ENCODE measurements at places on chromosomes 7 and 10. TPM values are rescaled to one million over a fixed set of nuclear protein-coding genes. Genes with fewer than 3 reads are reported as not detected.

GRCh38 chr7:140605337-140605736, 35.3 kb downstream of the DENND2A start:
- DNase-seq: no peak

The OR2A42 gene
- not detected for polyA plus RNA-seq

DNA sequence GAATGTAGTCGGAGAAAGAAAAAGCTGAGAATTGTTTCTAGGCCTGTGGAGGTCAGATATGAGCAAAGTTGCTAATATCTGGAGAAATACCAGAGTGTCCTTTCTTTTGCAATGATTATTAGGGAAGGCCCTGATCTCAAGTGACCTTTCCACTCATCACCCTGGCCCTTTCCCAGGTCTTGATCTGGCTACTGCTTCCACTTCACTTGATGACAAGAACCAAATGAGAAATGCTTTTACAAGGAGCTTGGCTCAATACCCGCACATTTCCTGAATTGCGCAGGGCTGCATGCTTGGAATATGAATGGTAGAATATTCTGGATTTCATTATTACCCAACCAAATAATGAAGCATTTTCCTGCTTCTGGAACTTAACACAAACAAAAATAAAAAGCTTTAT, 104.6 kb downstream of the ITGB8 start:
- peak; percentile 64 for DNase-seq

DNA sequence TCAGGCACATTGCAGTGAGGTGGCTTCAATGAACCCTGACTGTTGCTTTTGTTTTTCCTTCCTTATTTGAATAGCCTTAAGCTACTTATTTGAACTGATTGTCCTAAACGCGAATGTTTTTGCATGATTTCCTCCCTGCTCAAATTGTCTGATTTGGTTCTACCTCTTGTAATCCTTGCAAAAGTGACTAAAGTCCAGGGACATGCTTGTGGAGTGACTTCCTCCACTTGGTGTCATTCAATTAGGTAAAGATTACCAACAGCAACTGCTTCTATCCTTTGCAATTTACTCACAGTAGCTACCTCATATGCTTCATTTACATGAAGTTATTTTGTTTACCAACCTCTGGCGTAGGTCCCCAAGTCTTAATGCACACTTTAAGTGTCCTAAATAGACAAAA, 295.9 kb upstream of the TMEM229A start:
- no peak for DNase-seq

GRCh38 chr10:1467334-1468076, 269.8 kb downstream of the ADARB2 start:
- DNase-seq: no peak

The GPR141 gene
- polyA plus RNA-seq: not detected

The MCM10 gene
- 0.07 TPM for polyA plus RNA-seq

DNA sequence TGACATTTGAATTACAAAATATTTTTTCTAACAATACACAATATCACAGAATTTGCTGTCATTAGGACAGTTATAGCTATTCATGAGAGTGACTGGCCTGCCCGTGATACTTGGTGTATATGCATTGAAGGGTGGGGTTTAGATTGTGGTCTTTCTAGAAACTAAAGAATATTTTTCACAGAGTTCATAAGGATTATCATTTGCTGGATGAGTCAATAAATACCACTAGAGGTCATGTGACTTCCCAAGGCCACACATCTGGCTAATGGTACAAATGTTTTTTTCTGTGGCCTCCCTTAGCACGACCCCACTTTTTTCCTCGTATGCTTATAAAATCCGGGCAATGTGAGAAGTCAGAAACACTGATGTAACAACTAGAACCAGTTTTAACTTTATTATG, 5.2 kb downstream of the OPTN start:
- DNase-seq: no peak

GRCh38 chr7:2110610-2111396, 121.9 kb downstream of the MAD1L1 start:
- DNase-seq: no peak

GRCh38 chr7:155427411-155428038, 30.4 kb upstream of the EN2 start:
- no peak for DNase-seq

GRCh38 chr7:44288811-44289340, 36.5 kb downstream of the CAMK2B start:
- peak; percentile 44 for DNase-seq

DNA sequence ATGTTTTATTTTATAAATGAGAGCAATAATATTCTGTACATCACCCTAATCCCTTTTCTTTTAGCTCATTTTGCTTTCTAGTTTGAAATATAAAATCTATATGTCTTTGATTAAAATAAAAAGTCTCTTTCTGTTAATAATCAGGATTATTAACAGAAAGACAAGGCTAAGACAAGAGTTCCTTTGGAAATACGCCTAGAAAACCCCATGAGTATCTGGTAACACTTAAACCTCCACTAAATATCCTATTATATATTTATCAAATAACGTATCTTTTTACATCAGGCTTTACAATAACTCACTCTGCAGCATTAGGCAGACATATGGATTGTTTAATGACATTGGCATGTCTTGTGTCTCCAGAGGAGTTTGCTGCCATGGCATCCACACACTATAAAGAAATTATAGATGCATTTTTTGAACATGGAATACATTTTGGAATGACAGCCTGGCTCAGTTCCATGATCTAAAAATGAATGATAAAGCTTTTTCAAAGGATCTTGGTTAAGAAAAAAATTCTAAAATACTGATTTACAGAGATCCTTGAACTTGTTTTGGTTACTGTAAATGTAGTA, 98.7 kb downstream of the TMEM26 start:
- no peak for DNase-seq

The CRYGN gene
- 0.12 TPM for polyA plus RNA-seq

- no peak for DNase-seq
Measured at GRCh38 chr7:149854611-149855360, 16.6 kb downstream of the ZNF862 start.

- no peak for DNase-seq
Measured at GRCh38 chr7:134873253-134873652, 93.8 kb downstream of the CALD1 start.

DNA sequence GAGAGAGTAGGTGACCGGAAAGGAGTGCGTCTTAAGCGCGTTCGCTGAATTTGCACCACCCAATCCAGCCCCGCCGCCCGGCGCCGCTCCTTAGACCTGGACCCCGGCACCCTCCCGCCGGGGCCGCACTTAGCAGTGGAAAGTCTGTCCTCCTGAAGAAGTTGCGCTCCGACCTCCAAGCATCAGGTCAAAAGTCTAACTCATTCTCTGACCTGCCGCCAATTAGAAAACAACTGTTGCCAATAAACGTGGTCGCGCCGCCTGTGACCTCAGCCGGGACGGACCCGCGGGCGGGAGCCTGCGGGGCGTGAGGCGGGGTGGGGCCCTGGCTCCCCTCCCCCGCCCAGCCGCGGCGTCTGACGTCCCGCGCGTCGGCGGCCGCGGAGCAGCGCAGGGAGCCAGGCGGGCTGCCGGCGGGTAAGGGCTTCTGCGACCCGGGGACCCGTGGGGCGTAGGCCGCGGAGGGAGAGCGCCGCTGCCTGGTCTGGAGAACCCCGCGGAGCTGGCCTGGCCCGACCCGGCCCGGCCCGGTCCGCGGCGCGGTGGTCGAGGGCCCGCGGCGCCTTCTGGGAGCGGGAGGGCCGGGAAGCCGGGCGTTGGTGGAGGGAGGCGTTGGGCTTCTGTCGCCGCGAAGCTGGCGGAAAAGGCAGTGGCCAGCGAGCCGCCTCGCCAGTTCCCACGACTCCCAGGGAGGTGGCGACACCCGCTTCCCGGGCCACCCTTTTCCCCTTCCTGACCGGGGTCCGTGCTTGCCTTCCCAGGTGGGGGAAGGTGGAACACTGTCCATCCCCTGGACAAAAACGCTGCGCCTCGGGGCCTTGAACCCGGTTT, at the start of gene BCAP29:
Gene BCAP29, plus strand, starts transcription at position 362 of the 831 bp plus-strand sequence. CDS start 527 bp downstream, outside the sequence.
- peak; percentile 83 for DNase-seq

The LEP gene
- 0.12 TPM for polyA plus RNA-seq

The NPC1L1 gene
- 0.10 TPM for polyA plus RNA-seq

DNA sequence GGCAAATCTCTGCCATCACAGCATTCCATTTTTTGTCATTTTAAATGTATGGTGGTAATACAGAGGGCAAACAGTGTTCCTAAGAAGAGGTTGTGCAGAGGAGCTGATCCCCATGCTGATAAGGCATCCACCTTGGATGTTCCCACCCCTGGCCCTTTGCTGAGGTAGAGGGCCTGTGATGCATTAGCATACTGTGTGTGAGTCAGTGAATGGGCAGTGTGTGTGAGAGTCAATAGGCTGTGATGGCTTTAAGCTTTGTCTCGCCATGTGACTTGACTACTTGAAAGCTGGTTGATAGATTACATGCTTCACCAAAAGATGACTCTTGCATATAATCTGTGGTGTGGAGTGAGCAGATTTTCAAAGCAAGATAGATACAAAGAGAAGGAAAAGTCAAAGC, 81.3 kb downstream of the INSYN2A start:
- no peak for DNase-seq

The ARHGAP22 gene
- polyA plus RNA-seq: 0.67 TPM

DNA sequence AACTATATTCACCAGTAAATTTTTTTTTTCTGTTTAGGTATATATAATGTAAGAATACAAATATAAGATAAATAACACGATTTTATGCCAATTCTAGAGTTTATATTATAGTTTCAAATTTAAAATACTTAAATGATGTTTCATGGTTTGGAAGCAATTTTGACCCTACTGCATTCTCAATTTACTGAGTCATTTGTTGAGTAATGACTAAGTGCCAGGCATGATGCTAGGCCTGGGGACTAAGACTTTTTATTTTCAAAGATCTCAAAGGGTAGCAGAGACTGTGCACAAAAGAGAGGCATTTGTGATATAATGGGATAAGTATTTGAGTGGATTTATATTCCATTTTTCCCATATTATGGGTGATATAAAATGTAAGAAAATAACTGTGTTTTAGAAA, 78.9 kb upstream of the SMIM30 start:
- no peak for DNase-seq

The STEAP1 gene
- 1.4 TPM for polyA plus RNA-seq

DNA sequence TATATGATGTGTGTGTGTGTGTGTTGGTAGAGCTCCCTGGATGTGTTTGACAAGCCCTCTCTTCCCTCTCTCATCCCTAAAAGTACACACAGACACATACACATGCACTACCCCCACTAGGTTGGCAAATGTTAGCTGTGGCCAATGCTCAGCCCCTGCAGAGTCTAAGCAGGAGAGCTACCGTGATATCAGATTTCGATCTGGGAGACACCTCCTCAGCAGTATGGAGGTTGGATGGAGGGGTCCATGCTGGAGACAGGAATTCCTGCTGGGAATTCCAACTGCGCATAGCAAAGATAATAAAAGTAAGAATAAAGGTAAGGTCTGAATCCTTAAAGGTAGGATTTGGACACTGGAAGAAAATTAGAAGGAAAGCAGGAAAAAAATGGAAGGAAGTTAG, 85.7 kb downstream of the C10orf90 start:
- no peak for DNase-seq

The HMX3 gene
- not detected for polyA plus RNA-seq

GRCh38 chr10:129693382-129693781, 226.3 kb downstream of the MGMT start:
- DNase-seq: no peak

DNA sequence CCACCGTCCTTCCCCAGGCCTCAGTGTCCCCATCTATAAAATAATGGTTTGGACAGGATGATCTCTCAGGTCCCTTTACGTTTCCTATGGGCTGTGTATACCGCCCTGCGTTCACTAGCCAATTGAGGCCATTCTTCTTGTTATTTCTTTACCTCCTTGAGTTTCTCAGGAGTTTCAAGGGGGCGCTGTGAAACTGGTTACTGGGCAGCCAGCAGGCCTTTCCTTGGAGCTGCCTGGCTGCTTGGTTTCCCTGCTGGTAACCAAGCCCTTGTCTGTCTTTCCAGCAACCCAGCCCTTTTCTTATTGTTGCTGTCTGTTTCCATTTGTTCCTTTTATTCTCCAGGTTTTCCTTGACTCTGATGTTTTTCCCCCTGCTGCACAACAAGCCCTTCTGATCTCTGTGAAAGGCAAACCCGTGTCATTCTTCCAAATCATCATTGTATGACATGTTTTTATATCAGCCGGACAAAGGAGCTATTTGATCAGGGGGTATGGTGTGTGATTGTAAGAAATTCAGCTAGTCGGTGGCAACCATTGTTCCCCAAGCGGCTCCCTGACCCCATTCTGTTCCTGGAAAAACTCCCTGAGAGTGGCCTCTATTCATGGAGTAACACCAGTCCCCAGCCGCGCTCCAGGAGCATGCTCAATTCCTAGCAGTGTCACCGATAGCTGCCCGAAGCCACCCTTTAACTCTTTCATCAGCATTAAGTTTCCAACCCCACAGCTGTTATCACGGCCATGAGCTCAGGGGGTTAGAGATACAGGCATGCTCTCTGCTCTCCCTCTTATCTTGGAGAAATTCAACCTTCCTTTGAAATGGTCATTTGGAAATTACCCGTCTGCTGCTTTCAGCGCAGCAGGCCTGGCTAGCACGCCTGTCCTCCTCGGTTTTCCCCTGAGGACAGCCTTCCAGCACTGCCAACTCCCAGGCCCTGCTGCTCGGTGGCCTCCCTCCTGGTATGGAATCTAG, 26.6 kb downstream of the FGF8 start:
- DNase-seq: no peak

GRCh38 chr10:122555442-122555841, 5.1 kb upstream of the DMBT1 start:
- no peak for DNase-seq

The ADARB2 gene
- 0.39 TPM for polyA plus RNA-seq

GRCh38 chr7:81869670-81870069, 99.8 kb upstream of the HGF start:
- no peak for DNase-seq

GRCh38 chr10:47049906-47050305, 138.7 kb downstream of the PTPN20 start:
- DNase-seq: no peak
